ENCODE measurements at places on chromosomes 7 and 10.
A peak's percentile ranks its signal among the peaks of the same experiment; 100 is the strongest.

- DNase-seq = no peak
These were observed 138.1 kb downstream of the ARHGAP22 start for GRCh38 chr10:48466611-48467240.

GRCh38 chr10:69866688-69867461 is 65.2 kb downstream of the COL13A1 start:
- DNase-seq = no peak

GRCh38 chr7:124764051-124764846 is 1.3 kb downstream of the GPR37 start:
- DNase-seq = no peak

DNA sequence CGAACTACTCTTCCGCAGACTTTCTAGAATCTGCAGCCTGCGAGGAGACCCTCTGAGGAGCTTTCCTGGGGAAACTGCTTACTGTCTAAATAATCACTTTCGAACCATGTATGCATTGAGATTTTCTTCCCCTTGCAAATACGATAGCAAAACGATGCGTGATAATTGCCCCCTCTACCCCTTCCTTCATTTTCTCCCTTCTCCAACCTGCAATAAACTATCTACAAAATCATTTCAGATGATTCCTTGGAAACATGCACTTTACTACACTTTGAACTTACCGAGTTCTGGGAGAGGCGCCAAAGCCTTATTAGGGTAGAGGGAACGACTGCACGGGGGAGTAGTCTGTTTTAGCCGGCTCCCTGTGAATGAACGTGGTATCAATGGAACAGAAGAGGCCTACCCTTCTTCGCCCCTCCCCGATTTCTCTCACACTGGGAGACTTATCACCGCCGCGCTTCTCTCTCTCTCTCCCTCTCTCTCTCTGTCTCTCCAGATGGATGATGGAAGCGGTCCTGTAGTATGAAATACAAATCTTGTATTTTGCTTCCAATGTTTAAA is at the start of gene FGFBP3:
Gene FGFBP3, minus strand, starts transcription at position 370 of the 561 bp plus-strand sequence. CDS start 517 bp downstream, outside the sequence.
- peak; percentile 49 for DNase-seq

GRCh38 chr7:150851492-150852370 is 586 bp upstream of the AOC1 start:
- no peak for DNase-seq

DNA sequence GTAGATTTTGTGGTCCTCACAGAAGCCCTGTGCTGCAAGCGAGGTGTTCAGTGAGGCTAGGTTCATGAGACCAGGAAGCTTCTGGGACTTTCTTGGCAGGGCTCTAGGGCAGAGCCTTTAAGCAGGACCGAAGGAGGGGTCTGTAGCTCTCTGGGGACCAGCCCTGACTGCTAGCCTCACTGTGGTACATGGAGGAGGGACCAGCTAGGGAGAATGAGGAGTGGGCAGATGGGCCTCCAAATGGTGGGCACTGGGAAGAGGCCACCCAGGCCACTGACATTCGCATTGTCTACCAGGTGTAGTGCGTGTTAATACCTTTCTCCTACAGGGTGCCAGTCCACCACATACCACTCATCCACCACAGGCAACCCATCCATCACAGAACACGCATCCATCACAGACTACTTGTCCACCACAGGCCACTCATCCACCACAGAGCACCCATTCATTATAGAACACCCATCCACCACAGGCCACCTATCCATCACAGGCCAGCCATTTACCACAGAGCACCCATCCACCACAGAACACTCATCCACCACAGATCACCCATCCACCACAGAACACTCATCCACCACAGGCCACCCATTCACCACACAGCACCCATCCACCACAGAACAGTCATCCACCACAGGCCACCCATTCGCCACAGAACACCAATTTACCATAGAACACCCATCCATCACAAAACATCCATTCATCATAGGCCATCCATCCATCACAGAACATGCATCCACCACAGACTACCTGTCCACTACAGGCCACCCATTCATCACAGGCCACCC is 31.6 kb upstream of the ZNF488 start:
- no peak for DNase-seq

- DNase-seq = no peak
These were observed 5.9 kb downstream of the PIK3CG start for GRCh38 chr7:106870983-106871410.

- no peak for DNase-seq
These were observed 34.3 kb upstream of the EXOC6 start for GRCh38 chr10:92813979-92814378.

GRCh38 chr7:40810274-40810673 is 675.5 kb downstream of the SUGCT start:
- DNase-seq = no peak

DNA sequence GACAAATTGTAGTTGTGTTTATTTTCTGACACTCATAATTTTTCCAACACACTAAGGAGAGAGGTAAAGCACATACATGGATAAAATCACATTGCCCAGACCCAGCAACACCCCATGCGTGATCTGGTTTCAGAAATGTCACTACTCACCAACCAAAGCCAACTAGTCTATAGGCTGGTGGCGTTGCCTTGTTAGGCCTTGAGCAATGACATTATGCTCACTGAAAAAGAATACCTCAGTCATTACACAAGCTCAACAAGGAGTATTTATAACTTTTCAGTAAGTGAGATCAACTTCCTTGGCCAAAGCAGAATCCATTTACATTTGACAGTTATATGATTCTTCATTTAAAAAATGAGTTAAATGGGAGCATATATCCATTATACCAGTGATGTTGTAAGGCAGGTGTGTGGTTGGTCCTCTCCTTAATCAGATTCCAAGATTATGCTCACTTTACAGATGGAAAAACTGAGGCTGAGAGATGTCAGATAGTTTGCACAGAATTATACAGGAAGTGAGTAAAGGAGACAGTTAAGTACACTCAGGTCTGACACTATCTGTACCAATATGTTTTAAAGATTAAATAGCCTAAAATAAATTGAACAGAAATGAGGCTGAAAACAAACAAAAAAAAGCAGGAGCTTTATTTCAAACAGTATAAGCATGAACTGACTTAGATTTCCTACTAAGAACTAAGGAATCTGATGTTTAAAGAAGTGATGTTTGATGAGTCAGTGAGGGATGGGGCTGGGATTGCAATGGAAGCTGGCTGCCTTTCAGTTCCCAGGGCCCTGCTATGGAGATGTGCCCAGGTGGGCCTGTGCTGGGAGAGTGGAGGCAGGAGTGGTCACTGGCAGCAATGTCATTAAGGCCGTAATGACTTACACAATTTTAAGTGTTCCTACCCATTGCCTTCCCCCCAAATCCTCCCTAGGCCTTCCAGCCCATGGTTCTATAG is 118.3 kb downstream of the RAPGEF5 start:
- no peak for DNase-seq

- DNase-seq = peak; percentile 91
These were observed 177.2 kb downstream of the SH3PXD2A start for GRCh38 chr10:103678178-103678526.

GRCh38 chr7:105003275-105003674 is 10.7 kb upstream of the KMT2E start:
- DNase-seq = peak; percentile 63

DNA sequence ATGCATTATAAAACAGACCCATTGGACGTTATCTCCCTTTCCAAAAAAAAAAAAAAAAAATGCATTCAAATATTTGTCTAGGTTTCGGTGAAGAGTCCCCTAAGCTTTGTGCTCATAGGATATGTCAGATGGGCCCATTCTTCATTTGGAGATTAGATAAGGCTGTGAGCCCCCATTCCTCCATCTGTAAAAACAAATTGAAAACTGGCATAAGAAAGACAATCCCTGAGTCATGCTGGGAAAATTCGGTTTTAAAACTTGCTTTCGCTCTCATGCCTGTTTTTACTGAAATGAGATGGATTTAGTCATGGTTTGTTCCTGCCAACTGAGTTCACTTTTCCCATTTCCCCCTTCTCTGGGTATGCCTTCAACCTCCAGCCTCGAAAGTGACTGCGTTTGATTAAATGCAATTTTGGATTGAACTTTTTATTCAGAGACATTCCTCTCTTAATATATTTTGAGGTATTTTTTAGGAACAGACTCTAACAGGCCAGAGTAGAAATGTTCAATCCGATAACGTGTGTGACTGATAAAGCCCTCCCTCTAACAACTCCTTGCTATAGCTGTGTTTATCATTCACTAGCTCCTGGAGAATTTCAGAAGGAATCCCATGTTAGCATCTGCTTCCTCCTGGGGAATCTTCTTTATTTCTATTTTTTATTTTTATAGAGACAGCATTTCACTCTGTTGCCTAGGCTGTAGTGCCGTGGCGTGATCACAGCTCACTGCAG is 190.9 kb upstream of the LYZL2 start:
- no peak for DNase-seq

DNA sequence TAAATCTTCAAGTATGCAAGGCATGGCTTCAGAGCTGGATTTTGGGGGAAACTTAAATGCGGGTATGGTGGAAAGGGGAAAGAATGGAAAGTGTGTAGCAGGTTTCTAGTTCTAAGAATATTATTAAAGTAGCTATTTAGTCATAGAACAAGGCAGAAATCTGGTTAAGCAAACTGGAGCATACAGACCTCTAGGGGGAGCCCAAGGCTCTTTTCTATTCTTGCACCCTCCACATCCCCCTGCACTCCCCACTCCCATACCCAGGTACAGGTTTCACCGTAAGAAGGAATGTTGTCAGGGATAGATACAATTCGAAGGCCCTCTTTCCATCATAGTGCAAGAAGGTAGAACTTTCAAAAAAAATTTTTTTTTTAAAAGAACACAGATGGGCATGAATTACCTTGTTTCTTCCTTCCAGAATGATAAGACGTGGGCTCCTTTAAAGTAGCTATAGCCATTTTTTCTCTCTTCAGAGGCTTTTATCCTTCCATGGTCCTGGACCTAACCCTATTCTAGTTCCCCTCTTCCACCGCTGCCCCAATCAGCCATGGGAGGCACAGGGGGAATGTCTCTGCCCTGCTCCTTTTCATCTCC is 41.5 kb upstream of the SMIM30 start:
- no peak for DNase-seq

DNA sequence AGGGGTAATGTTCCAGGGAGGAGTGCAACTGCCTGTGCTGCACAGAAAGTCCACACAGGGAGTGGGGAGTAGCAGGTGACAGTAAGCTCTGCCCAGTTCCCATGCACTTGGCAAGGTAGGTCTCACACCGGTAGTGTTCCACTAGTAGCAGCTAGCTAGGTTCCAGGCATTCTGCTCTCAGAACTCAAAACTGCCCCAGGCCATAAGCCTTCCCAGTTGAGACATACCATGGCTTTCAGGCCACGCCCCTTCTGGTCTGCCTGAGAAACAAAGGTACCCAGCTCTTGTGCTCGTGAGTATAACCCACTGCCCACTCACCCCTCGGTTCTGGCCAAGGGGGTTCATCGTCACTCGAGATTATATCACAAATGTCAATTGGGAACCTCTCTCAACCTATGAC is 12.6 kb downstream of the CASP7 start:
- DNase-seq = no peak

- peak; percentile 15 for DNase-seq
These were observed 4.9 kb upstream of the MTPN start for GRCh38 chr7:135981958-135982646.

GRCh38 chr10:92240289-92241157 is 50.4 kb downstream of the CPEB3 start:
- DNase-seq = peak; percentile 53

DNA sequence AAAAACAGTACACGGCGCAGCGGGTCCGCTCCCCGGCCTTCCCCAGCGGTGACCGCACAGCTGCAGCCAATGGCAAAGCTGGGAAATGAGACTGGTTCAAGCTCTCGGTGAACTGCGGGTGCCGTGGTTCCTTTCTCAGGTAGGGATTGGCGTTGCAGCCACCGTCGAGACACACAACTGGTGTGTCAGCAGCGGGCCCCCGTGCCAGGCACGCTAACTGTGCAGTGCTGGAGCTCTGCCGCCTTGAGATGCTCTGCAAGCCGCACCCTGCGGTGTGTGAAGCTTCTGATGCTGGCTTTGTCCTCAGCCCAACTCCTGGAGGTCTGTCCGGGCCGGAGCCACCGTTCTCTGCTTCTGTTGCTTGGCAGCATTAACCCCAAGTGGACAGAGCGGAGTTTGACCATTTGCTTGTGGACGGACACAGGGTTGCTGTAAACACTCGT is 20.6 kb upstream of the NKX6-2 start:
- DNase-seq = no peak

DNA sequence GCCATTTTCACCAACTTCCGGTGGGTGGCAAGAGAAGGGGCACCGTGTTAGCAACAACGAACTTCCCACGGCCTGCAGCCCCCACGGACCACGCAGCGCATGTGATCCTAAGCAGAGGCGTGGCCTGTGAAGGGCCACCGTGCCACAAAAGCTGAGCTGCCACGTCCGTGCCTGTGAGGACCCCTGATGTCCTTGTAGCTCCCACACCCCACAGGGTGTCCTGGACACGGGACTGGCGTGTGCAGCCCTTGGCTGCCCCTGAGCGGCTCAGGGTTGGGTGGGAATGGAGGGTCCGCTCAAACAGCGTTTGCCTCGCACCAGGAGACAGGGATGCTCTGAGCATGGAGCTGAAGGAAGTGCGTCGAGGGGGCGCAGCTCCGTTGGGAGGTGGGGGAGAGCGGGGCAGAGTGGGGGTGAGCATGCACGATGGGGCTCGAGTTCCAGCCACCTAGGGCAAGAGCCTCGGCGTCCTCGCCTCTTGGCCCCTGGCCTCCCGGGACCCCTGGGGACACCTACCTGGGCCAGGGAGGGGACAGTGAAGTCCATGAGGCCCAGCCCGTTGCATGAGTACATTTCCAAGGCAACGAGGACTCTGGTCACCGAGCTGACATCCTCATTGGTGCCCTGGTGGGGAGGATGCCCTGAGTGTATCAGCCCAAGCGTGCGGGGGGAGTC is 33.6 kb downstream of the CFAP46 start:
- DNase-seq = no peak

All from CD4-positive, alpha-beta T cell treated with Interleukin-17A for 4 hours (primary cell).